ENCODE measurements at places on chromosomes 16 and 17.

- no peak for DNase-seq
Observed at GRCh38 chr16:88702371-88703210, 3.6 kb downstream of the RNF166 start.

GRCh38 chr17:30379903-30380381 is 1.2 kb downstream of the CPD start:
- DNase-seq = no peak

- DNase-seq = no peak
Observed at GRCh38 chr16:73202161-73202729, 154.3 kb upstream of the ZFHX3 start.

DNA sequence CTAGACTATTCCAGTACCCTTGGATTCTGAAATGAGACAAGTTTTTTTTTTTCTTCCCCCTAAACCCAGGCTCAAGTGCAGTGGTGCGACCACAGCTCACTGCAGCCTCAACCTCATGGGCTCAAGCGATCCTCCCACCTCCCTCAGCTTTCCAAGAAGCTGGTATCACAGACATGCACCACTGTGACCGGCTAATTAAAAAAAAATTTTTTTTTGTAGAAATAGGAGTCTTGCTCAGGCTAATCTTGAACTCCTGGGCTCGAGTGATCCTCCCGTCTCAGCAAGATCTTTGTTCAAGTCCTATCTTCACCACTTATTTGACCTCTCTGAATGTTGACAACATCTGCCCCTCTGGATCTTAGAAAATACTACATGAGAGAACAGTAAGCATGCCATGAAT is 26.6 kb upstream of the CORO6 start:
- DNase-seq = no peak

- DNase-seq = no peak
Observed at GRCh38 chr16:67346341-67346740, 19.7 kb downstream of the LRRC36 start.

DNA sequence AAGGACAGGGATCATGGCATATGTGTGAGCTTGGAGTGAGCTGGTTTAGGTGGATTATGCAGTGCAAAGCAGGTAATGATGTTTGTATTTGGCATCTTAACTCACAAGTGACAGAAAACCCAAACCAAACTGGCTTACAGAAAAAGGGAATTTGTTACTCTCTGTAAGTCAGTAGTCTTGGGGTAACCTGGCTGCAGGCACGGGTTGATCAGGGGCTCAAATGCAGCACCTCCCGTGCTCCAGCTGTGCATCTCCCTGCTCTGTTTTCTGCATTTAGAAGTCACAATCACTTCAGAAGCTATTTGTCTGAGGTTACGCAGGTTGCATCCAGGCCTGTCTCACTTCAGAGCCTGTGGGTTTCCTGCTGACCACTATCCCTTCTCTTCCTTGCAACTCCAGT is 354.3 kb downstream of the CPPED1 start:
- DNase-seq = no peak

GRCh38 chr16:68090130-68090529 is 5.0 kb downstream of the NFATC3 start:
- DNase-seq = no peak

GRCh38 chr16:20202747-20203146 is 124.6 kb downstream of the GP2 start:
- no peak for DNase-seq

GRCh38 chr17:15133143-15133542 is 132.0 kb downstream of the PMP22 start:
- no peak for DNase-seq

GRCh38 chr16:64098451-64098850 is 1023.4 kb downstream of the CDH11 start:
- DNase-seq = no peak

DNA sequence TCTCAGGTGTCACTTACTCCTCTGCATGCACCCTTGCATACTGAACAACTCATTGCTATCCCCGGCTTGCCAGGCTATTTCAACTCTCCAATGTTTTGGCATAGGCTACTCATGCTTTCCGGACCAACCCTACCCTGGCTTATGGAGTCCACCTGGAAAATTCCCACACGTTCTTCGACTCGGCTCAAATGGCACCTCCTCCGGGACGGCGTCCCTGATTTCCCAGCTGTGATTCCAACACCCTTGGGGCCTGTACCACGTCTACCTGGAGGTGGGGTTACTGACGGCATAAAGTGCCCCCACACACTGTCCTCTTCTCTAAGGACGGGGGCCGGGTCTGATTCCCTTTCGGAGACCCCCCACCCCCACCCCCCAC is 498 bp downstream of the SMYD4 start:
- no peak for DNase-seq

GRCh38 chr17:82909322-82909904 is 69.6 kb upstream of the ZNF750 start:
- peak; percentile 25 for DNase-seq

DNA sequence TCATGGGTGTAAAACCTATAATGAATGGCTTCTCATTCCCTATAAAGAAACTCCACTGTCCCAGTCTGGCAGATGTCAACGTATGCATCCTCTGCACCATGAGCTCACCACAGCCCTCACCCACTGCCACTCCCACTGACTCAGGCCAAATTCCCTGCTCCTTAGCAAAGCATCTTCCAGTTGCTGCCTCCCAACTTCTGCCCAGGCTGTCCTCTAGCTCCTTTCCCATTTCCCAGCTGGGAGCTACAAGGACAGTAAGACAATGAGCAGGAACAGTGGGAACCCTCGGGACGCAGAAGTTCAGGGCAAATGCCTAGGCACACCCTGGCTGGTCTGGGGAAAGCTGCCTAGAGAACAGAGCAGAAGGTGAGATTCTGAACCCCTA is 9.1 kb upstream of the THAP11 start:
- no peak for DNase-seq

DNA sequence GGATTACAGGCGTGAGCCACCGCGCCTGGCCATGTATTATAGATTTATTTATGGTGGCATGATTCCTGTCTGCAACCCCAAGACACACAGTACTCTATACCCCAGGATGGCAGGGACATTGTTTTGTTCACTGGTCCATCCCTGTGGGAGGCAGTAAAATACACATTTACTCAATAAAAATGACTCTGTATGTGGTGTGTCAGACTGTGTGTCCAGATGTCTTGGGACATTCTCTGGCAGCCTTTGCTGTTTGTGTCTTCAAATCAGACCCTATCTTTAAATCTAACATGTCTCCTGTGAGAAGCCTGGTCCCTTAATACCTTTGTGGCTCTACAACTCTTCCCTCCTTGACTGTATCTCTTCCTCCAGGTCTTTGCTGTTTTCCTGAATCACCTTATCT is 1.7 kb upstream of the COASY start:
- no peak for DNase-seq

GRCh38 chr17:6681671-6682070 is 30.1 kb downstream of the C17orf100 start:
- no peak for DNase-seq

DNA sequence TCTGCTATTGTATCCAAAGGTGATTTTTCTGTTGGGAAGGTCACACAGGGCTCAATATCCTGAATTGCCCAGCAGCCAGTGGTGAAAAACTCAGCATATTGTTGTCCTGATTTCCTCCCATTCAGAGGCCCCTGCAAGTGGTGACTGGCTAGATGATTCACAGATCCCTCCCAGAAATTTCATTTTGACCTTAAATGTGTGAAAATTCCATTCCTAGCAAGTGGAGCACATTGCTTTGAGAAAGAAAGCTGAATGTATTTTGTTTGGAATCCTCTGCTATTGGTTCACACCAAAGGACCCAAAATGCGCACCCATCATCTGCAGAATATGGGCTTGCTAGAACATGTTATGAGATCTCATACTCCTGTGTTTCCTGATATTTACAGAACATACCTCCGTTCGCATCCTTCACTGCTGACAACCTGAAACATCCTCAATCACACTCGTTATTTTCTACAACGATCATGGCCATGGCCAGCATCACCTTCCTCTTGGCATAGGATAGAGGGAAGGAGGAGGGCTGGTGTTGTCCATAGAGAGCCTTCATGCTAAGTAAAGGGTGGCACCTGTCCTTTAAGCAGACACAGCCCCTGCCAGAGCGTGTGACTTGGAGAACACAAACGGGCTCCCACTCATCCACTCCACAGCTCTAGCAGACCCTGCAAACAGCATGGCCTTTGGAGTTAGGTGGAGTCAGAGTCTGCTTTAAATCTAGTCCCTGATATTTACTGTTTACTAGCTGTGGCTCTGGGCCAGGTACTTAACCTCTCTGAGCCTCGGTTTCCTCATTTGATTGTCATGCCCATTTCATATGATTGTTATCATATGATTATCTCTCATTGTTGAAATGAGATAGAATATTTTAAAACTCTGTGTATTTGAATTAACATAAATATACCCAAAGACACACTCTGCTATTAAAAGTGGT is 30.4 kb upstream of the NFAT5 start:
- no peak for DNase-seq

DNA sequence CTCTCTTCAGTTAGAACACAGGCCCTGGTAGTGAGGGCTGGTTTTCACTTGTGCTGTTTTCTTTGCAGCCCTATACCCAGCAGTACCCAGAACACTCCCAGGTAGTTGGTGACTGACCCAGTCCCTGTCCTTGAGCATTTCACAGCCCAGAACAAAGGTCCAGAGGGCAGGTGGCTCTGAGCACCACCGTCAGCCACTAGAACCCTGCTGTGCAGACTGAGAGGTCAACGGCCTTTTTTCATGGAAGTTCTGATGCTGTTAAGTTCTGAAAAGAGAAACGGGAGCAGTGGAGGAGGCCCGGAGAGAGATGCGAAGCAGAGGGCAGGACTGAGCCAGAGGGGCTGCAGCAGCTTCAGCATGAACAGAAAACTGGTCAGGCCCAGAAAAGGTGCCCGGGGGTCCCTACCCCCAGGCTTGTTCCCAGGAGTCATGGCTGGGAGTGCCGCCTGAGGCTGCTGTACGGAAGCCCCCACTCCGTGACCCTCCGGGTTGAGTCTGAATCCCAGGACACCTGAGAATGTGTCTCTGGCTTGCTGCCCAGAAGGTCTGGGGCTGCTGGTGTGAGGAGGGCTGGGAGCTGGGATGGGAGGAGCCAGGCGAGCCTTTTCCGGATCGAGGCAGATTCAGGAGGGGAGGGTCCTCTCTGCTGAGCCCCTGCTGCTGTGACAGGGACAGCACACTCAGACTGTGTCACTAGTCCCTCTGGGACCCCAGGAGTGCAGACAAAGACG is 8.7 kb downstream of the ZNF276 start:
- no peak for DNase-seq

DNA sequence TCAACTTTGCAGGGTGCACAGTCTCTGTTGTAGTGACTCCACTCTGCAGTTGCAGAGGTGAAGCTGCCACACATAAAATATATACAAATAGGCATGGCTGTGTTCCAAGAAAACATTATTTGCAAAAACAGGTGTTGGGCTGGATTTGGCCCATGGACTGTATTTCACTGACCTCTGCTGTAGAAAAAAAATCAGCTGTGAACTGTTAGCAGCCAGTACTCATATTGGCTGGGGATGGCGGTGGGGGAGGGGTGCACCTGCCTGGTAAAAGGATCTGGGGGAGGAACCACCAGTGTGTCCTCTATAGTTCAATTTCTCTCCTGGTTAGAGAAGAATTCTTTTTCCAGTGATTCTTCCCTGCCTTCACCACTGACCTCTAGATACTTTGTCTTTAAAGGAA is 50.0 kb downstream of the SHISA9 start:
- DNase-seq = no peak

- DNase-seq = no peak
Observed at GRCh38 chr16:28846933-28847273, 755 bp upstream of the TUFM start.

GRCh38 chr16:87140211-87141200 is 176.7 kb downstream of the C16orf95 start:
- no peak for DNase-seq

Measured in stimulated activated CD8-positive, alpha-beta memory T cell treated with anti-CD3 and anti-CD28 coated beads, Interleukin-4, amount 100 ng/mL, for 1 hour (primary cell).